ENCODE measurements at places on chromosomes 5 and 9.

GRCh38 chr5:123344816-123345426 lies 78.3 kb downstream of the CEP120 start:
- no peak for DNase-seq

DNA sequence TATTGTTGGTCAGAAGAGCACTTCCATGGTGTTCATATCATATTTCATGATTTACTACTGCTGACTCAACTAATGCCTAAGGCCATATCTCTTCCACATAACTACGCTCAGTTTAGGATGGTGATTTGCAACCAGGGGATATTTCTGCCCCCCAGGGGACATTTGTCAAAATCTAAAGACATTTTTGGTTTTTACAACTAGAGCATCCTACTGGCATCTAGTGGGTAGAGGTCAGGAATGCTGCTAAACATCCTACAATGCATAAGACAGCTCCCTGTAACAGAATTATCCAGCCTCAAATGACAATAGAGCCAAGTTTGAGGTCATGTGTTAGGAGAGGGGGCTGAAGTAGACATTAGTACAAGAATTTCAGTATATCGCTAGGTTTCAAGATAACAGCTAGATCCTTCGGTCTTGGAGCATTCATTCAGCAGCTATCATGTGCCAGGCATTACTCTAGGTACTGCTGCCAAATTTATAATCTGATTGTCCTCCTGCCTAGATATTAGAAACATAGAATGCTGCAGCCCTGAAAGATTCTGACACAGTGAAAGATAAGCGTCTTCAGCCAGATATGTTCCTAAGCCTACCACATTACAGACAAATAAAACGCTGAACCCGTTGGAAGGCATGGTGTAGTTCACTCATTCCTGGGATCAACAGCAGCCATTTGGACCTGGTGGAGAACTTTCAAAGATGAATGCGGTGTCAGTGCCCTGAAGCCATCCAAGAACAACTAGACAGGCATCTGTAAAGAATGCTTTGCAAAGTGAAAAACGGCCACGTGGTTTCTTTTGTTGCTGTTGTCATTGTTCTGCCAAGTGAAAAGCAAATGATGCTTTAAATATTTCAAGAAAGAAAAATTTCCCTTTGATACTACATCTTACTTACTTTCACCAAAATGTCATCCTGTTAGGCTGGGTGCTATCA lies 55.5 kb upstream of the FST start:
- DNase-seq: no peak

- DNase-seq: no peak
Measured at GRCh38 chr9:5764130-5764868, 68.6 kb downstream of the ERMP1 start.

GRCh38 chr5:73140801-73141200 lies 20.4 kb downstream of the TMEM171 start:
- DNase-seq: no peak

- no peak for DNase-seq
Measured at GRCh38 chr9:127502706-127503378, 51.5 kb downstream of the LRSAM1 start.

DNA sequence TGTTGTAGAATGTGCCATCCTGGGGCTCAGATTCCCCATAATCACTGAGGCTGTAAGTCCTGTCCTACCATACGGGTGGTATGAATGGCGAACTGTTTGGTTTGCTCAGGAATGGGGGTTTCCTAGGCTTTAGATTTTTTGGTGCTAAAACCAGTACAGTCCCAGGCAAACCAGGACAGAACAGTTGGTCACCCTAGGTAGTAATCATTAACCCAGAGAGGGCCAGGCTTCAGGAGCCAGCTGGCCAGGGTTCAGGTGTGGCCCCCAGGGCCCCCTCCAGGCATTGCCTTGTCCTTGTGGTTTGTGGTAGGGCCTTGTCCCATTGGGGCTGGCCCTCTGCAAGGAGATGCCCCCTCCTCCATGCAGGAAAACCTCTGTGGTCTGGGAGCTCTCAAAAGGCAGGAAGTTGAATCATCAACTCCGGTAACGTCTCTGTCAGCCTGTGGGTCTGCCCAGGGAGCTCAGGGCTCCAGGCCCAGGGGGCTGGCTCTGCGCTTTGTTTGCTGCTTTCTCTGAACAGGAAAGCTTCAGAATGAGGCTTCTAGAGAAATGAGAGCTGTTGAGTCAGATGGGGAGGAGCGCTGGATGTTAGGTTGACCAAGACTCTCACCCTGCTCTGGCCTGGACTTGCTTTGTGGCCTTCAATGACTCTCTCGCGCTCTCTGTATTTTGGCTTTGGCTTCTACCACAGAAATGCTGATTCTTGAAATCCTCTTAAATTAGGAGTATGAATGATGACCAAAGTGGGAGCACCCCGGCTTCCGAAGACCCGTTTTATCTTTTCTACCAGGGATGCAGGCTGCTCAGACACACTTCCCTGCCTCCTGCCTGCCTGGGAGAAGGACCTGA lies 22.2 kb upstream of the JADE2 start:
- peak; percentile 29 for DNase-seq

DNA sequence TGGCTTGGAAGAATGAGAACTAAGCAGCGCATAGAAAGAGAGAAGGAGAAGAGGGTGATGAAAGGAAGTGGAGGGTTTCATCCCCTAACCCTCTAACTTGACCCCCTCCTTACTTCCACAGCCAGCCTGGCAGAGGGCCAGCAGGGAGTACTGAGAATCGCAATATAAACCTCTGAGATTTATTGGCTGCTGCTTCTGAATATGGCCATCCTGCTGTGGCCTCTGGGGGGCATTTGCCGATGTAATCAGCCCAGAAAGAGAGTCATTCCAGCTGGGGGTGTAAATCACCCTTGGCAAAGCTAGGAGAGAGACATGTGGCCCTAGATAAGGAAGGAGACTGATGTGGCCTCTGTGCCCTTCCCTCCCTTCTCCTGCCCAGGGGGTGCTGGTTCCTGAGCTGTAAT lies 960 bp upstream of the GFRA3 start:
- no peak for DNase-seq

DNA sequence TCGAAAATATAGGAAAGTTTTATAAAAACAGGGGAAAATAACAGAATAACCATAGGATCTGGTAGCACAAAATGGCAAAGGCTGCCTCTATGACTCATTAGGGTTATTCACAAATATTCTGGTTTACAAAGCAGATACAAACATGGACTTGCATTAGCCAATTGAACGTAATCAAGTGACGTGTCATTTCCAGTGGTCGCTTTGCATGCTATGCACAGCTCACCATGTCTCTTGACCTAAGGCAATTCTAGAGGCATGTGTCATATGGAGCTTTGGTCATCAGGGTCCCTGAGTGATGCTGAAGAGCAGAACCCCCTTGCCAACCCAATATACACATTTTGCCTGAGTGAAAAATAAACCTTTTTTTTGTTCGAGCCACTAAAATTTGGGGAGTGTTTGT lies 158.8 kb downstream of the TMEM161B start:
- DNase-seq: no peak

DNA sequence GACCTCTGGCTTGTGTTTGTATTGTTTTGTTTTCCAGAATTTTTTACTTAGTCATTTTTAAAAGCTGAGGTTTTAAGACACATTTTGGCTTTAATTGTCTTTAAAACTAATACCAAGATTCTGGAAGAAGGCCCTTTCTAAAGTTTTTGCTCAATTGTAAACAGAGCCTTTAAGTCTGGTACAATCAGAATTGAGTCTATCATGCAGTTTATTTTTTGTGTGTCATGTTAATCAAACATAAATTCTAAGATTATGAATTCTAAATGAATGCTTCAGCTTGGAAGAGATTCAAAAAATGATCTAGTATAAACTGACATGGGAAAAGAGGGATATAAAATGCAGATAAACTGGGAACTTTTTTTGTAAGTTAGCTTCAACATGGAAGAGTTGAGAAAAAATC lies 882.7 kb downstream of the TLE1 start:
- DNase-seq: no peak

- DNase-seq: no peak
Measured at GRCh38 chr9:82882138-82882537, 180.8 kb downstream of the RASEF start.

- no peak for DNase-seq
Measured at GRCh38 chr5:106205916-106206571, 1464.7 kb downstream of the EFNA5 start.

DNA sequence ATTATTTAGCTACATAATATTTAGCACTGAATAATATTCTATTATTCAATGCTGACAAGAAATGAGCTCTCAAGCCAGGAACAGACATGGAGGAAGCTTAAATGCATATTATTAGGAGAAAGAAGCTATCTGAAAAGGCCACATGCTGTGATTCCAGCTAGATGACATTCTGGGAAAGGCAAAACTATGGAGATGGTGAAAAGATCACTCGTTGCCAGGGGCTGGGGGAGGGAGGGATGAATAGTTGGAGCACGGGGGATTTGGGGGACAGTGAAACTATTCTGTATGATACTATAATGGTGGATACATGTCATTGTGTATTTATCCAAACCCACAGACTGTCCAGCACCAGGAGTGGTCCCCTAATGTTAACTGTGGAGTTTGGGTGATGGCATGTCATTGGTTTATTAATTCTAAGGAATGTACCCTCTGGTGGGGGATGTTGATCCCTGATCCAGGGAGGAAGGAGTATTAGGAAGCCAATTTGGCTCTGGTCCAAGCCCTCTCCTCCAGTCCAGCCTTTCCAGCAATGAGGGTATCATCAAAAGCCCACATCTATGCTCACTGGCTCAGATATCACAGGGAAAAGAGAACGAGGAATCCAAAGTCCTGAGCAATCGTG lies 162.5 kb downstream of the COL23A1 start:
- DNase-seq: no peak

- no peak for DNase-seq
Measured at GRCh38 chr5:153893817-153894216, 144.9 kb downstream of the FAM114A2 start.

- DNase-seq: no peak
Measured at GRCh38 chr5:52283221-52283620, 504.5 kb upstream of the ITGA1 start.

- DNase-seq: no peak
Measured at GRCh38 chr5:28226407-28226806, 1188.0 kb upstream of the CDH9 start.

- no peak for DNase-seq
Measured at GRCh38 chr5:113474100-113474728, 14.0 kb downstream of the MCC start.

DNA sequence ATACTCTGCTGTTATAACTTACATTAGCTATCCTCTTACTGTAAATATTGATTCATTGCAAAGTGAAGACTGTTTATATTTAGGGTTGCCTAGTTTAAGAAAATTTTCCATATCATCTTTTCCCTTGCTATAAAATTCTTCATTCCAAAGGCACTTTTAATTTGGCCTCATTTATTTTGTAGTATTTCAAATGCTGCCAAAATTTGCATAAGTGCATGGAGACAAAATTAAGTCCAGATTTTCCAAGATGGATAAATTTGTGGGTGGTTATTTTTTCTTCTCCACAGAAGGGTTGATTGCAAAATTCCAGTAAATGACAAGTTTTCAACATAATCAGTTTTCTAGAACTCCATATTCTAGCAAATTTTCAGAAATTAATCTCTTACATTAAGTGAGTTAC lies 141.5 kb upstream of the MTAP start:
- DNase-seq: no peak

DNA sequence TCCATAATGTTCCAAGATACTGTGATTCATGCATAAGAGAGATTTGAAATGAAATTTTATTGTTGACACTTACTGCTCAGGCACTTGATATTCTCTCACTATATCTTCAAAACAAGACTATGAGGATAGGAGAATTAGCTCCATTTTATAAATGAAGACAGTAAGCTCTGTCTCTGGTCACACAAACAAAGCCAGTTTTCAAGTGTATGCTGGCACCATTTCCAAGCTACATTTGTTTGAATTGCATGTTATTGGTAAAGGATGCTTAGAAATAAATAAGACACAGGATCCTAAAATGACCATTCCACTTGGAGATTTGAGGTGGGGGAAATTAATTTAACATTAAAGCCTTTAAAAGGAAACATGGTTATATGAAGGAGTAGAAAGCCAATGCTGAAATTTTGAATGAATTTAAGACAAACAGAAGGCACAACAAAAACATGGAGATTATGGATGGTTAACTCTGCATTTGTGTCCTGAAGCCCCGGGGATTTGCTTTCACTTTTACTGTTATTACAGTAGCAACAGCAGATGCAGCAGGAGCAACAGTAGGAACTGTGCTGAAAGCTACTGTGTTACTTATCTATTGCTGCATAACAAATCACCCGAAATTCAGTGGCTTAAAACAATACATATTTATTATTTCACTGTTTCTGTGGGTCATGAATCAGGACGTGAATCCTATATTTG lies 79.7 kb upstream of the ASTN2 start:
- DNase-seq: no peak

- no peak for DNase-seq
Measured at GRCh38 chr9:69745716-69746437, 13.9 kb downstream of the PTAR1 start.

GRCh38 chr5:180868960-180869359 lies 7.9 kb upstream of the ZFP62 start:
- DNase-seq: no peak

DNA sequence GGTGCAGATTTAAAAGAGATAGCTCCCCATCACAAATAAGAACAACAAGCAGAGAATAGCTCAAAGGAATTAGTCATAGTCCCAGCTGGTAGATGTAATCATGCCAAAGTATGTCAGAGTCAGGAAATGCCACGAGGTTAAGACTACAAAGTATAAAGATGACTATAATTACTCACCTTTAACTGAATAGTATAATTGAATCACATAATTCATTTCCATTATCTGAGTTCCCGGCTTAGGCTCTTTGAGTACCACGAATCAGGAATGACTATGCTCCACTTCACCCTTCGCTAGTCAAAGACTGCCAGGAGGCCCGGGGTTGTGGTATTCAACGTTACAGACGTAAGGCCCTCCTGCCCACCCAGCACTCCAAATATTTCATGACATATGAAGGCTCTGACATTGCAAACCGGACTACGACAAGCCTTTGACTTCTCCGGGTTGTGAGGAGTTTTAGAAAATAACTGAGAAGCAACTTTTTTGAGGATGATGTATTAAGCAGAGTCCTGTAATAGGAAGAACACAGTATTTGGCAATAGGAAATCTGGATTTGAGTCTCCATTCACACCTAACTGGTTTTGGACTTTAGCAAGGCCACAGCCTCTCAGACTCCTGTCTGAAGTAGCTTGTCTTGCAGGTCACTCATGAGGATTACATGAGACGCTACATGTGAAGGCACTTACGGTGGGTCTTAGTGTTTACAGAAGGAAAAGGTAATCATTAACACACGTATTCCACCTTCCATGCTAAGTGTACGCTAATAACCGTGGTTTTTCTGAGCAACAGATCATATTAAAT lies 64.6 kb downstream of the ENC1 start:
- no peak for DNase-seq

DNA sequence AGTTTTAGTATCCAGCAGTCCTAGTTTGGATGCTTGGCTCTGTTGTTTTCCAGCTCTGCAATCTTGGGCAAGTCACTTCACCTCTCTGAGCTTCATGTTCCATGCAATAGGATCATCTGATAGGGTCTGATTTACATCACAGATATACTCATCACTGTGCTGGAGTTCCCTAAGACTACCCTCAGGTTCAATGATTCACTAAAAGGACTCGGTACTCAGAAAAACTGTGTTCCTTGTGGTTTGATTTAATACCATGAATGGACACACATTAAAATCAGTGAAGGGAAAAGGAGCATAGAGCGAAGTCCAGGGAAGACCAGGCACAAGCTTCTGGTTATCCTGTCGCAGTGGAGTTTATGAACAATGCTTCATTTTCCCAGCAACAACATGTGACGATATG lies 119.9 kb upstream of the EFNA5 start:
- DNase-seq: no peak
